Stimulated activated CD8-positive, alpha-beta memory T cell treated with anti-CD3 and anti-CD28 coated beads, Interleukin-2, amount 100 ng/mL, for 1 hour (primary cell): ENCODE measurements at places on chromosomes 4 and X.

GRCh38 chr4:175562542-175562941 lies 249.5 kb downstream of the GPM6A start:
- DNase-seq, result no peak

DNA sequence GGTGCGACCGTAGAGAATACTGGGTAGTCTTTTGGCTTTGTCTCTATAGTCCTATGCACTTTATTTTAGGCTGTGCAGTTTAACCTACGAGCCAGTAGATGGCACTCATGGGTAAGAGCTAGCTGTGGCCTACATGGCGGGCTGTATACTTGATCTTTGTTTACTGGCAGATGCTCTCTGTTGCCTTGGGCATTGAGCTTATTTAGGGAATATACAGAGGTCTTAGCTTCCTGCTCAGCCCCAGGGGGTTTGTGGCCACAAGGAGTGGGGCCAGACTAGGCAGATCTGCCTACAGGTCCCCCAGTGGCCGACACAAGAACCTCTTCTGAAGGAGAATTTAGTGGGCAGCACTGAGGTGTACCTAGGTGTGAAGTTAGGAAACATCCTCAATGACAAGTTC lies 227.6 kb upstream of the HDX start:
- no peak for DNase-seq

DNA sequence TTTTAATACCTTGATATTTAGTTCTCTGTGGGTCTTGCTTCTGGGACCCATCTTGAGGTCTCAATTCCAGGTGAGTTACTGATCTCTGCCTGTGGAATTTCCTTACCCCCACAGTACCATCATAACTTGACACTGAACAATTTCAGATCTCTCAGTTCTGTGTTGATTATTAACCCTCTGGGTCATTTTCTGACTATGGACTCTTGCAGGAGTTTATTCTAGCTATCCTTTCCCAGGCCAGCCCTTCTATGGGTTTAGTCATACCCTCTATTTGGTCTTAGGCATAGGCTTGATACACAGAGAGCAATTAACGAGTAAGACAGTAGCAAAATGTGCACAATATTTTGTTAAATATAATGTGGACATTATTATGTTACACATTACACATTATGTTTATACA lies 3.7 kb upstream of the SPARCL1 start:
- DNase-seq, result no peak

DNA sequence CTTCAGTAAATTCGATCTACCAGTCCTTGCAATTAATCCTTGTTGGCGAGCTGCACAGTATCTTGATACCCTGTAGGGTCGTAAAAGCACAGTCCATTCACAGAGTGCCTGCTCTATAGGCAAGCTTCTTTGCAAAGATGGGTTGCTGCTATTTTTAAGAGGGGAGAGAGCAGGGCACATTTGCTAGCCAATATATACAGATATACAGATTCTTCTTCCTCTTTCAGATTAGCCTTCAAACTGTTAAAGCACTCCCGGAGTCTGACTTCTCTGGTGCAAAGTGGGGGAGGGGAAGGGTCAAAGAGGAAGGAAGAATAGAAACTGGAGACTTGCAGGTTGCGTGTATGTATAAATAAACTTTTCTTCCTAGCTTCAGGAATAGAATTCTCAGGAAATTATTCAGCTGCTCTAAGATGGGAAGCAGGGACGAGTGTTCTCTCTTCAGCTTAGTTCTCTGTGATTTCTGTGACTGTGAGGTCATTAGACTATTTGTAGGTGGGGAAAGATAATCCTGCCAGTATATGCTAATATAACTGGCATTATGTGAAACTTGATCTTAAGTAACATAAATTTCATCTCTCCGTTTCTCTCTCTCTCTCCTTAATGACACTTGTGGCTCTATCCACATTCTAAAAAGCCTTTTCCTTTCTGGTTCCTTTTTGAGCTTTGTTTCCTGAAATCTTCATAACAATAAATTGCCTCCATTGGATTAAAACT lies at the start of gene CYSLTR1:
CYSLTR1 (minus strand) TSS at position 242 of the 717 bp plus-strand sequence. CDS start 53,865 bp downstream, outside the sequence.
- DNase-seq, result no peak

DNA sequence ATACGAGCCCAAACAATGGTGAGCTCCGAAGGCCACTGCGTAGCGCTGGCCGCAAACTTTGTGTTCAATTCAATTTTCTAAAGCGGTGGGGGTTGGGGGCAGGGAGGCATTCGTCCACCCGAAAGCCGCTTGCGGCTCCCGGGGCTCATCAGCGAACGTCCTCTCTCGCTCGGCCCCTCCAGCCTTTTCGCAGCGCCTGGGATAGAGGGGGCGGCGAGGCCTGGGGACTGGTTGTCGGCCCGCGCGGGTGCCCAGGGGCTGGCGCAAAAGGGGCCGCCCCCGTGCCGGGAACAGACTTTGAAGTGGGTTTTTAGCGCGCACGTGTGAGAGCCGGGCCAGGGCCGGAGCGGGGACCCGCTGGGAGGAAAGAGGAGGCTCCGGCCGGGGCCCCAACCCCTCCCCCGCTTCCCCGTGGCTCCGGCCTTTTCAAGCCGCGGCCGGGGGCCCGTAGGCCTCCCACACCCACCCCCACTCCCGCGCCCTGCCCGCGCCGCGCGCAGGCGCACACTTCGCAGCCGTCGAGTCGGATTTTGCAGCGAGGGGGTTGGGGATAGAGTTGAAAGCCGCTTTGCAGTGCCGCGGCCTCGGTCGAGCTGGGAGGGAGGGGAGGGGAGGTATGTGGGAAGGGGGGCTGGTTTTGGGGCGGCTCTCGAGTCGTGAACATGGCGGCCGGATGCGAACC lies 8.3 kb downstream of the ZIC3 start:
- DNase-seq, result no peak

GRCh38 chrX:19059067-19059466 lies 63.2 kb downstream of the ADGRG2 start:
- no peak for DNase-seq

DNA sequence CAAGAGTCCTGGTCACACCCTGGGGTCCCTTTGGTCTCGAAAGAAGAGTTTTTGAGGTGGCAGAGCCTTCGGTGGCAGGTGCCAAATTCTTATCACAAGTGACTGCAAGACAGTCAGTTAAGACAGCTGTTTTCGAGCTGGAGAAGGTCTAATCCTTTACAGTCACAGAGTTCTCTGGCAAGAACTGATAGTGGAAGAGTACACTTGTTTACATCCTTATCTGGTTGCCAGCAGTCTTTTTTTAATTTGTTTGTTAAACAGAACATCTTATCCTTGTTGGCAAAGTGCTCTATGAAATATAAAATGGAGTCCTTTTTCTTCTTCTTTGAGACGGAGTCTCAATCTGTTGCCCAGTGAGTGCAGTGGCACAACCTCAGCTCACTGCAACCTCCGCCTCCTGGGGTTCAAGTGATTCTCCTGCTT lies 50.4 kb upstream of the ELOVL6 start:
- no peak for DNase-seq

DNA sequence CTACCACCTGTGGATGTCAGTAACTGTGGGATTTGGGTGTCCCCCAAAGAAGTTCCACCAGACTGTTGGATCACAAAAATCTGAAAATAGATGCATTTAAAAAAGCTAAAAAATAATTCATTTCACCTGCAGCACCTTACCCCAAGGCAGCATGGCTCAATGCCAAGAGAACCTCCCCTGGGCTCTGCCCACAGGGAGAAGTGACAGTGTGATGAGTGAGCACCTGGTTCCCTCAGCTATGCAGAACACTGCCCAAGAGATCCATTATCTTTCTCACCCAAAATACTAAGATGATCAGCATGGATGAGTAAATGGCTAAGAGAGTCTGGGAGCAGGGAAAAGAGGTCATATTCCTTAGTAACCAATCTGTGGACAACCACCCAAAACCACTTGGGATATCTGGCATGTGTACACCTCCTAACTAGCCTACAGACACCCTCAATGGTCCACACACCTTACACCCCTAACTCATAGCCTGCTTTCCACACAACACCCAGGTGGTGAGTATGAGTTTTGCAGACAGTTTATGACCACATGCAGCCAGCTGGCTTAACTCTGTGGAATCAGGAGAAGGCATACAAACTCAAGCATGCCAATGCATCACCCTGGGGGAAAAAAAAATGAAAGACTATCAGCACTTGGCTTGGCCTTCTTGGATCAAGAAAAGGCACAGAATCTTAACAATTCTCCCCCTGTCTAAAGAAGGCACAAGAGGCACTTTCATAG lies 416.5 kb upstream of the SMIM31 start:
- DNase-seq, result no peak

DNA sequence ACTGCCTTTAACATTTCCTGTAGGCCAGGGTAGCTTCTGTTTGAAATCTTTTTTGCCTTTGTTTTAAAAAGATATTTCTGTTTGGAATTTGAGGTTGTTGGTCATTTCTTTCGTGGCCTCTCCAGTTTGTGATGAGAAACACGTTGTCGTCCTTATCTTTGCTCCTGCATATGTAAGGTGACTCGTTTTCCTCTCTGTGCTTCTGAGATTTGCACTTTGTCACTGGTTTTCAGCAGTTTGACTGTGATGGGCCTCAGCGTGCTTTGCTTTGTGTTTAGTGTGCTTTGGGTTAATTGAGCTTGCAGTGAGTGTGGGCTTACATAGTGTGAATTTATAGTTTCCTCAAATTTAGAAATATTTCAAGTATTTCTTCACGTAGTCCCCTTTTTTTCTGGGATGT lies 81.5 kb downstream of the FAM193A start:
- DNase-seq, result no peak

DNA sequence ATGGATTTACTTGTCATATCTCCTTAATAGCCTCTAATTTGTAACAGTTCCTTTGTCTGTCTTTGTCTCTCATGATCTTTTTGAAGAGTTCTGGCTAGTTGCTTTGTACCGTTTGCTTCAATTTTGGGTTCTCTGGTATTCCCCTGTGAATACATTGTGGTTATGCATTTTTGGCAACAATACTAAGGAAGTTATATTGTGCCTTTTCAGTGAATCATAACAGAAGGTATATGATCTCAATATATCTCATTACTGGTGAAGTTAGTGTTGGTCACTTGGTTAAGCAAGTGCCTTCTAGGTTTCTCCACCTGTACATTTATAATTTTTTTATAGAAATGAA lies 48.6 kb downstream of the DCLK2 start:
- no peak for DNase-seq

- no peak for DNase-seq
Measured at GRCh38 chrX:32597777-32598176, 613.6 kb downstream of the DMD start.

DNA sequence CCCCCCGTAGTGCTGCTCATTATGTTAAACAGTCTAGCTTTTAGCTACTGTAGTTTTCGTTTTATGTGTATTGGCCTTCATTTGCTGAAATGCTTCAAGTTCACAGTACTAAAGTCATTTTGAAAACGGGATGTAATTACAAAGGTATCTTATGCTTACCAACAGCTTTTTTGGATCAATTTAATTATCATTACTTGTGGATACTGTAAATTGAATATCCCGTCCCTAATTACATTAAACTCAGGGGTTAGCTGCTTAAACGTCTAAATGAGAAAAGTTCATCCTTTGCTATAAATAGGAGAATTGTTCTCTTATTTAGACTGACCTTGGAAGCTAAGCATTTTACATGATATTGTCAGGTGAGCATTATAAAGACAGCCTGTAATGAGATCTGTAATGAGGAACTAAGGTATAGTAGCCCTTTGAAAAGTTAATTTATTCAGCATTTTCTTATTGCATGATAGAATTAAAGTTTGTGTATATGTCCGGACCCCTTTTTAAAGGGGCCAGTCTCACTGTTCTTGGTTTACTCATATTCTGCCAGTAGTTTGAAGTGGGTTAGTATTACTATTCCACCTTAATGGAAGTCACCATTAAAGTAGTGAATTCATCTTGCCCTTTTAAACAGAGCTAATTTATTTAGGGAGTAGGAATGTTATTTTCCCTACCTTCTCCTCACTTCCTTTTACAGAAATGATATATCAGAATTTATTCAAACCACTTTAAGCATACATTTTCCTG lies 252.6 kb downstream of the TENM3 start:
- DNase-seq, result no peak

DNA sequence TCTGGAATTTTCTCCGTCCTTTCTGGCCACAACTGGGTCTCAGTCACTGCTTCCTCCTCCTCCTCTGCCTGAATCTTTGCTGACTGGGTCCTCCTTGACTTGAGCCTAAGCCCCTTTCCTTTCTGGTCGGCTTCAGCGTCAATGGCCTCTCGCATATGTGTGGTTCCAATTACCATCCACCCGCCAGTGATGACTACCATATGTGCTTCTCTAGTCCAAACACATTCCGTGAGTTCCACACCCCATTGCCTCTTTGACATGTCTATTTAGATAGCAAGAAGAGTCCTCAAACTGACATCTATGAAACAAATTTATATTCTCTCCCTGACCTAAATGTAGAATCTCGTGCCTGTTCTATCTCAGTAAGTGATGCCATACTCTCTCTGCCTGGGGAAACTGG lies 19.8 kb downstream of the MXRA5 start:
- no peak for DNase-seq

DNA sequence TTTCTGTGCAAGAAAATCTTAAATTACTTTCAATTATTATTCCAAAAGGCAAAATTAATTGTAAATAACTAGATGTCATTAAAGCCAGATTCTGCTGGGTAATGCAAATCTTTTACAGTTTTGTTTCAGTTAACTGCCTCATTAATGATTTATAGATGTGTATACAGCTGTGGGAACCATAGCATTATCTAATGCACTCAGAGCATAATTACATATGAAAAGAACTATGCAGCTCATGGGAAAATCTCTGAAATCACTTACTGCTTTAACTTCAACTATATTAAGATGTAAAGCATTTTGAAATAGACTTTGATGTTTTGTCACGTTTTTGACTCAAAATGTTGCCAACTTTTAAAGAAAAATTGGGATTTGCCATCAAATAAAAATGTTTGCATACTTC lies 630.3 kb upstream of the KLHL4 start:
- DNase-seq, result no peak

- DNase-seq, result no peak
Measured at GRCh38 chr4:180058691-180059215, 2184.4 kb upstream of the TENM3 start.

DNA sequence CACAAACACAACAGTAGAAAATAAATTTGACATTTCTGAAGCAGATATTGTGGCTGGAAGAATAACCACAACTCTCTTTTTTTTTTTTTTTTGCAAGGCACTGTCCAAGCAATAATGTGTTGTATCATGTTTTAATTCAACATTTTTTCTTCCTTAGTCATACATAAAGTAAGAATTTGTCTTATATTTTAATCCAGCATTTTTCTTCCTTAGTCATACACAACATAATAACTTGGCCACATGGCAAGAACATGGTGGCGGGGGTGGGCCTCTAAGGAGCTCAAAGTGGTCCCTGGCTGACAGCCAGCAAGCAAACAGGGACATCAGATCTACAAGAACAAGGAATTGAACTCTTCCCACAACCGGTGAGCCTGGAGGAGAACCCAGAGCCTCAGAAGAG lies 20.2 kb downstream of the FBXW7 start:
- DNase-seq, result no peak

- no peak for DNase-seq
Measured at GRCh38 chr4:55345054-55345453, 988 bp upstream of the SRD5A3 start.
